ENCODE measurements at places on chromosomes 3 and 15.
A peak's percentile ranks its signal among the peaks of the same experiment; 100 is the strongest.

- DNase-seq: peak; percentile 84
These were observed at the start of gene CHST2 for GRCh38 chr3:143119009-143119914. Gene CHST2 (plus strand): TSS chr3:143119771. CDS start chr3:143120817, 1,046 bp downstream.

DNA sequence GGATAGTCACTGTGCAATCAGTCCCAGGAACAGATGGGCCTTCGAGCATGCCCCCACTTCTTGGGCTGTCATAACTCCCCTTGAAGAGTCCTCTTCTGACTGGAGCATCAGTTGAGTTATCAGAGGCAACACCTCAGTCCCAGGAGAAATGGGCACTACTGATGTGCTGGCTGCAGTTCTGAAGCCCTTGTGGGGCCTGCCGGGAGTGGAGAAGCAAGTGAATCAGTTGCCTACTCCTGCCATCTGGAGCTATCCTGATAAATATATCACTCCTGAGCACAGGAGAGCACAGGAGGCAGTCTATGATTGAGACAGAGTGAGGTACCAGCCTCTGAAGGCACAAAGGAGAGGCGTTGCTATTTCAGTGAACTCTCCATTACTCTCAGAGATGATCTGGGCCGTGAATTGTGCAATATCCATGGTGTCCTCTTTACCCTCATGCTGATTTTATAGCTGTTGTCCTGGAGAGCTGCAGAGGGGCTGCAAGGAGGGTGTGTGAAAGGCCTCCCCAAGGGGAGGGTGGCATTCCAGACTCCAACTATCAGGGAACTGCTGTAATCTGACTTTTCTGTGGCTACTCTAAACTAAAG is 344.2 kb upstream of the ROPN1 start:
- DNase-seq: no peak

DNA sequence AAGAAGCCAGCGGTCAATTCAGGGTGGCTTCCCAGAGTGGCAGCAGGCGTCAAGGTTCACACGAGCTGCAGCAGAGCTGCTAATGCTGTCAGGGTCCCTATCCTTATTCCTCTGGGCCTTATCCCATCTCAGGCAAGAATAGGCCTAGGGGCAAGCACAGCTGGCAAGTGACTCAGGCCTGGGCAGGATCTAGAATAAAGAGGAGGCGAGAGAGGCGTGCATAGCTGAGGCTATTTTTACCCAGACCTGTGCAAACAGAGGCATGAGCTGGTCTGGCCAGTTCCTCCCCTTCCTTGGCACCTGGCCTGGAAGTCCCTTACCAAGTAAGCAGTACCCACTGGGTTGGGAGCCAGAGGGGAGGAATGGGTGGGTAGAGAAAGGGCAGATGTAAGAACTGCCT is 12.2 kb upstream of the VIPR1 start:
- no peak for DNase-seq

DNA sequence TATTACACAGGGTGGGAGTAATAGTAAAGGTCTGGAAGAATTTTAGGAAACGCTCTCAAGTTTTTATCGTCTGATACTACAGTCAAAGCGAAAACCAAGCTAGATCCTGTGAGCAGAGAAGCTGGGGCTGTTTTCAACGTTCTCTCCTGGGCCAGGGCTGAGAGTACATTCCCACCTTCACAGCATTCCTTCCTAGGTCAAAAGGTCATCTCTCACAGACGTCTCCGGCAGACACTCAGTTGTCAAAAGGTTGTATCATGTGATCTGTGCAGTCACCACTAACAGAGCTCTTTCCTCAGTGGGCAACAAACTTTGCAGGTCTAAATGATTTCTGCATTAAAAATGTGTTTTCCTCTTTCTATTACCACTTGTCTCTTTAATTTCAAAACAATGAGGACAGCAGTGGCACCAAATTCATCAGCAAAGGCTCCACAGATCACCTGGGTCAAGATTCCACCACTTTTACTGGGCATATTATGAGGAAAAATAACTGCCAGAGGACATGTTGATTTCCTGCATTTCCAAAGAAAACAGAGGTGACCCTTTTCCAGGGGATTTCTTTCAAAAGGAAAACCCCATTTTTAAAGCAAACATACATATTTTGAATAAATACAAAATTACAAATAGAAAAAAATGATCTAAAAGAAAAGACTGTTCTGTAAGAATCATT is 41.9 kb downstream of the MEIS2 start:
- DNase-seq: no peak

GRCh38 chr3:172065527-172065926 is 26.1 kb downstream of the FNDC3B start:
- DNase-seq: no peak

- no peak for DNase-seq
These were observed 92.5 kb downstream of the ADAMTS9 start for GRCh38 chr3:64595253-64595694.

DNA sequence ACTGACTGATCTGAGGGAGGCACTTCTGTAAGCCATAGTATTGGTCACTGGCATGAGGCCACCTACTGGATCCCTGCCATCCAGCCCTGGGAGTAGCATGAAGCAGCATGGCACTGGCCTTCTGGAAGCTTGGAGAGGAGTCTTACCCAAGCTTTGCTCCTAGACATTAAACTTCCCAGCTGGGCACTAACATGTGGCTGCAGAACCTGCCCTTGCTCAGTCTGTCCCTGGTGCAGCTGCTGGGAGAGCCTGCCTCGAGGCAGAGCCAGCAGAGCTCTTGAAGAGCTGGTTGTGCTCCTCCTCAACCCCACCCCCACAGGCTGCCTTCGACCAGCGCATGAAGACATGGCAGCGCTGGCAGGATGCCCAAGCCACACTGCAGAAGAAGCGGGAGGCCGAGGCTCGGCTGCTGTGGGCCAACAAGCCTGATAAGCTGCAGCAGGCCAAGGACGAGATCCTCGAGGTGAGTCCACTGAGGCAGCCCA is 17.1 kb upstream of the SNX22 start:
- no peak for DNase-seq

DNA sequence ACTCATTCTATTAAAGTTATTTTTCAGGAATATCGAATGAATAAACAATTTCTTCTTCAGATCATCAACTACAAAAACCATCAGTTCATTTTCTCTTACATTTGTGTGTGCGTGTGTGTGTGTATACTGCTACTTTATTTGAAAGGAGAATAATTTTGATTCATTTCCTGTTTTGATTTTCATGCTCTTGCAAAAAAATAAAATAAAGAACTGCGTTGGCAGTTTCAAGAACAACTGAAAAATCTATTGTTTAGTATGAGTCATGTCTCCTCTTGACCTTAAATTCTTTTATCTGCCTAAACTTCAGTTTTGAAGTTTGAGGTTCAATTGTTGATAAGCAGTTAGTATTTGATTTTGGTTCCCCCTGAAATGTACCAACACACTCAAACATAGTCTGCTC is 540.8 kb downstream of the FGF12 start:
- no peak for DNase-seq

DNA sequence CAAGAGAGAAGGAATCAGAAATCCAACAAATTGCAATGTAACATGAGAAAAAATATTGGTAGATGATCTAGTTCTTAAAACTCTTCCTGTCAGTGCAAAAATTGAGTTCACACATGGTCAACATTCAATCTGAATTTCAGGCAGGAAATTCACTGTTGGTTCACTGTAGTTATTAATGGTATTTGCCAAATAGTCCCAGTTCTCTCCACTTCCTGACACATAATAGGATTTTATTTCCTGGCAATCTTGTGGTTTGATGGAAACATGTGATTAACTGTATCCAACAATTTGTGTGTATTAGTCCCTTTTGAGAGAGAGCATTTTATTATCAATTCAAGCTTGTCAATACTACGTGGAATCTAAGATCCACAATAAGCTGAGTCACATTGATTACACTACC is 1103.1 kb downstream of the ROBO2 start:
- no peak for DNase-seq

GRCh38 chr15:74294010-74294409 is 57.9 kb downstream of the CCDC33 start:
- no peak for DNase-seq
